ENCODE measurements at places on chromosomes 5 and 9.

- DNase-seq, result no peak
- H3K4me1 ChIP-seq, result no peaks in the 10 kb centered on the region
Observed at GRCh38 chr9:124684169-124684568, 86.9 kb downstream of the NR6A1 start.

- no peaks in the 10 kb centered on the region for H3K36me3 ChIP-seq
- H3K4me1 ChIP-seq, result no peaks in the 10 kb centered on the region
- H3K27ac ChIP-seq, result no peak overlapping the region
- H3K27me3 ChIP-seq, result no peaks in the 10 kb centered on the region
- H3K4me3 ChIP-seq, result no peak overlapping the region
- no peak for DNase-seq
Observed at GRCh38 chr5:73921741-73922140, 295.7 kb downstream of the ARHGEF28 start.

DNA sequence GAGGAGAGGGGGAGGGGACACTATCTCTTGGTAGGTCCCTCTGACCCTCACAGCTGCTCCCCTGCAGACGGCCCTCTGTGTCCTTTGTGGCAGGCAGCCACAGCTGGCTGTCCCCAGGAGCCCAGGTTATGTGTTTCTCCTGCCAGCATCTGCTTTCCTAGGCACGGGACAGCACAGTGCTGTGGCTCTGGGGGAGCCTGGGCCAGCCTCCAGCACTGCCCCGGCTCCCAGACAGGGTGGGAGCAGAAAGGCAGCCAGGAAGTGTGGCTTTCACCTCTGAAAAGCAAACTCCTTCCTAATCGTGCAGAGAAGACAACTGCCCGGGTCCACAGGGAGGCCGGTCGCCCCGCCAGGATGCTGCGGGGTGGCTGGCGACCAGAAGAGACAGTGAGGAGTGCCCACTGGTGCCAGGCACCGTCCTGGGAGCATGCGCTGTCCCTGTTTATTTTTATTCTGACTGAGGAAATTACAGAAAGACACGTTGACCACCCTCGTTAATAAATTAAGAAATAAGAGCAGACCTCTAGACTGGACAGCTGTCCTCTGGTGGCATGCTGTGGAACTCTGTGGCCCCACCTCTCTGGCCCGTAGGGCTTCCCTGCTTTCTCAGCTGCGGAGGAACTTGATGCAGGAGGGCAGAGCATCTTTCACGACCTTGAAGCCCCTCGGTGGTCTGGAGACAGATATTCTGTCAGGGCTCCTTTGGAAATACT is 240.3 kb downstream of the FANCC start:
- H3K27ac ChIP-seq, result no peak overlapping the region
- H3K4me3 ChIP-seq, result no peak overlapping the region
- DNase-seq, result no peak
- H3K36me3 ChIP-seq, result no peaks in the 10 kb centered on the region
- no peaks in the 10 kb centered on the region for H3K4me1 ChIP-seq

DNA sequence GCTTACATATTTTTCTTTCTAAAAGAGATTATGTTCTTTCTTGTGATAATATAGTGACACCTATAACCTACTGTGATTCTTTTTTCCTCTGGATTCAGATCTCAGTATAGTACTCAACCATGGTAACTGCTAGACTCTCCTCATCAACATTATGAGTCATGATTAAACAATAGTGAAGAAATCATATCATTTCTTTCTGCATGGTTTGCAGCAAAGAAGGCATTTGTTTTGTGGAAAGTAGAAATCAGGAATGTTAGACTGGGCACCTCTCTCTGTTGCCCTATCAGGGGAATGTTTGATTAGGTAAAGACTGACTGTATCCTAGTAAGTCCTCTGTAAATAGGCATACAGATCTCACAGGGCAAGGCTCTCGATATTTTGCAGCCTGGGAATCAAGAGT is 25.6 kb upstream of the SMC2 start:
- H3K4me3 ChIP-seq, result no peak overlapping the region
- no peaks in the 10 kb centered on the region for H3K27me3 ChIP-seq
- H3K4me1 ChIP-seq, result no peaks in the 10 kb centered on the region
- H3K27ac ChIP-seq, result no peak overlapping the region
- DNase-seq, result no peak

DNA sequence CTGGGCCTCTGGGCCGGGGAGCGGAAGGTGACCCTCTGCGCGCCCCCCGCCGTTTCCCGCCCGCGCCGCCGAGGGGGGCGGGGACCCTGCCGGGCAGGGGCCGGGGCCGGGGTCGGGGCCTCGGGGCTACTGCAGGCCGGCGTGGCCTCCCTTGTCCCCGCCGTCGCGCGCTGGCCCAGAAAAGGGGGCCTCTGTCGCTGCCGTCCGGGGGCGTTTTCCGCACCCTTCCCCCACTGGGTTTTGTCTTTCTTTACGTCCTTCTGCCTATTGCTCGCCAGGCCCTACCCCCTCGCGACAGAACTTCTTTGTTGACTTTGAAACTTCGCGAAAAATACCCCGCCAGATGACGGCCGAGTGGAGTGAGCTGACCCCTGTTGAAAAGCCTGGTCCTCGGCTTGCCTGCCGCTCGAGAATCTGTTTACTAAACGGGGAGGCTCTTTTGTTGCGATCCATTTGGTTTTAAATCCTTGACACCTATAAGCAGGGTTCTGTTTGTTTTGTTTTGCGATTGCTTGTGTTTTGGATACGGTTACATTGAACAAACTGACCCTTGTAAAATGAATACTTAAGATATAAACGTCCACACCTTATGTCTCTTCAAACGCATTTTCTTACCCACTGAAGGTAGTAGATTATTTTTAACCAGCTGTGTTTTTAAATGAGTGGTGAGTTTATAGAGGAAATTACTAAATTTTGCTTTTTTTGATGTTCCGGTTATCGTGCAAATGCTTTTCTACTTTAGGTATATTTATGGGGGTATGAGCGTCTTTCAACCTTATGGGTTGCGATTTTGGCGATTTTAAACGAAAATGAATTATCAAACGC is 765 bp downstream of the MARCHF6 start:
- DNase-seq, result peak; percentile 54
- peaks cover 6% of the 10 kb centered on the region for H3K36me3 ChIP-seq
- peak overlapping the region; percentile 91 for H3K27ac ChIP-seq
- H3K4me3 ChIP-seq, result peak overlapping the region; percentile 77
- peaks cover 39% of the 10 kb centered on the region for H3K4me1 ChIP-seq

DNA sequence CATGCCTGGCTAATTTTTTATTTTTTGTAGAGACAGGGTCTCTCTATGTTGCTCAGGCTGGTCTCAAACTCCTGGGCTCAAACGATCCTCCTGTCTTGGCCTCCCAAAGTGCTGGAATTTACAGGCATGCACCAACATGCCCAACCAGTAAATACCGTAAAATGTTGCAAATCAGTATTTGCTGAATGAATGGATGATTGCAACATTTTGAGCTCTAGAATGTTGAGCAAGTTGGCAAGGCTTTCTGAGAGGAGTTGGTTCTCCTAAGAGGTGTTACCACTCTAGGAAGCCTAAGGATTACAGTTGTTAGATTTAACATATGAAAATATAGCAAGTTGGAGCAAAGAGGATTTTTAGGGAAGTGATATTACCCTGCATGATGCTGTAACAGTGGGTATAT is 15.6 kb upstream of the DMXL1 start:
- H3K4me1 ChIP-seq, result no peaks in the 10 kb centered on the region
- H3K27ac ChIP-seq, result no peak overlapping the region
- no peaks in the 10 kb centered on the region for H3K36me3 ChIP-seq

DNA sequence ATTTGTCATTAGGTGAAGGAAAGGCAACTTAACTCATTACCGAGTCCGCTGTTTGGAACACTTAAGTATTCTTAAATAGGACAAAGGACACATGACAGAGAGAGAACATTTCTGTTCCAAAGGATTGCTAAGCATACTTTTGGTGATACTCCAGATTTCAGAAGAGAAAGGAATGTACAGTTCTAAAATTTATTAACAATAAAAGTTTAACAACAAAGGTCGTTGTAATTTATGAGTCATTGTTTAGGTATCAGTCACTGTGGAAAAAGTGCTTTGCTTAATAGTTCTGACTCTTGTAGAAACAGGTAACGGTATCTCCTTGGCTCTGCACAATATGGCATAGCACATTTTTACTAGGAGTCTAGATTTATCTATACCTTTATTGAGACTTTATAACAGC is 36.3 kb upstream of the PAM start:
- DNase-seq, result no peak
- H3K36me3 ChIP-seq, result no peaks in the 10 kb centered on the region
- H3K27ac ChIP-seq, result no peak overlapping the region
- no peak overlapping the region for H3K4me3 ChIP-seq
- no peaks in the 10 kb centered on the region for H3K4me1 ChIP-seq

GRCh38 chr5:111784491-111785181 is 27.6 kb upstream of the NREP start:
- no peaks in the 10 kb centered on the region for H3K27me3 ChIP-seq
- no peak for DNase-seq
- peaks cover 21% of the 10 kb centered on the region for H3K4me1 ChIP-seq
- no peak overlapping the region for H3K27ac ChIP-seq
- no peak overlapping the region for H3K4me3 ChIP-seq
- no peaks in the 10 kb centered on the region for H3K36me3 ChIP-seq

DNA sequence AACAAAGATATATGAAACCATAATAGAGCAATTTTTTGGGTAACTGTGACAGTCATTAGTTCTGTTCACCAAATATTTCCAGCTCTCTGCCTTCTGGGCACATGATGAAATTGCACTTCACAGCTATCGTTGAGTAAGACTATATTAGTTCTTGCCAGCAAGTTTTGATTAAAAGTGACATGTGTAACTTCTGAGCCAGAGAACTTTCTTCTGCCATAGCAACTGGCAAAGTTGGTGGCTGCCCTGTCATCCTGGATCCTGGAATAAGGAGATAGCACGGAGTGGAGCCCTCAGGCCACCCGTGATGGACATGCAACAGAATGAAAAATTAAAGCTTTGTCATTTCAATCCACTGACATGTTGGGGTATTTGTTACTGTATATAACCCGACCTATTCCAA is 194.4 kb upstream of the VCAN start:
- H3K4me1 ChIP-seq, result no peaks in the 10 kb centered on the region
- no peak overlapping the region for H3K4me3 ChIP-seq
- no peaks in the 10 kb centered on the region for H3K36me3 ChIP-seq
- no peak for DNase-seq
- no peaks in the 10 kb centered on the region for H3K27me3 ChIP-seq
- no peak overlapping the region for H3K27ac ChIP-seq

- no peaks in the 10 kb centered on the region for H3K27me3 ChIP-seq
- no peak overlapping the region for H3K4me3 ChIP-seq
- no peaks in the 10 kb centered on the region for H3K4me1 ChIP-seq
- DNase-seq, result no peak
- no peaks in the 10 kb centered on the region for H3K36me3 ChIP-seq
Observed at GRCh38 chr5:5609935-5610334, 187.5 kb downstream of the ICE1 start.

All from DND-41 (cell line).